Transverse colon (tissue), 4 donors: ENCODE measurements at places on chromosomes 7 and 10.

GRCh38 chr7:6607651-6608051 is 7.8 kb upstream of the ZNF853 start:
- DNase-seq = no peak

DNA sequence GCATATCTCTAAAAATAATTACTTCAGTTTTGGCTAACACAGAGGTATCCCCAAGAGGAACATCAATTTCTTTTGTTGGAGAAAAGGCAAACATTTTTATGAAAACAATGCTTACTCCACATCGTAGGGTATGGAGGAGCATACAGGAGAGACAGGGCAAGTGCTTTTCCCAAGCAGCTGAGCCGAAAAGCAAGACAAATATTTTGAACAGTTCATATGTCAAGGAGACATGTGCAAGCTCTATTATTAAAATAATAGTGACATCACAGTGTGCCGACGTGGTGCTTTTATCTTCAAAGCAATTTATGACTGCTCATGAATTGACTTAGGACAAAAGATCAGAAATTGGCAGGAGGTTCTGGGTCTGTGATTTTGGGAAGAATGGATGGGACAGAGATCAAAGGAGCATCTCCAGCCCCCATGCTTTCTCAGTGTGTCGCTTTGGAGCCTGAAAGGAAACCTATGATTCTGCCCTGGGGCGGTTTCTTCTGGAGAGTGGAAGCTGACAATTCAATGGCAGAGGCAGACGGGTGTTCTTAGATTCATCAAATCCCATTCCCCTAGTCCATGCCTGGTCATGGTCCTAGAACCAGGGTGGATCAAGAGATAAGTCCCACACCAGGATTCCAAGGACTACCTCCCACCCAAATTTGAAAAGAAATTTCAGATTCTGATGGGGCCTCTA is 97.1 kb downstream of the JCAD start:
- no peak for DNase-seq

GRCh38 chr10:44935201-44935965 is 24.2 kb upstream of the RASSF4 start:
- DNase-seq = no peak

DNA sequence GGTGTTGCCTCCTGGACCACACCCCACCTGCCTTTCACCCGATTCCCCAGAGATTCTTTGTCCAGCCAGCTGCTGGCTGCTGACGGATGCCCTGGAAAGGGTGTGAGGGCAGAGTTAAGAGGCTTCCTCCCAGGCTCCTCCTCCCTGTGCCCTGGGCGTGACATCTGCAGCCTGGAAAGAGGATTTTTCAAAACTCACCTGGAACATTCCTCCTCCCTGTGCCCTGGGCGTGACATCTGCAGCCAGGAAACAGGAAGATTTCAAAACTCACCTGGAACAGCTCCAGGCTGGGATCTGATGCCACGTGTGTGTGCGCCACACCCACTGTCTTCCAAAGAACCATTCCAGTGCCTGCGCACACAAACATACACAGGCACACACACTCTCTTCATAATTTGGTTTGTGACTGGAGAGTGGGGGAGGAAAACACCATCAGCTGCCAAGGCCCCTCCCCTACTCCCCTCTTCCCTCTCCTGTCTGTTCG is 5.2 kb downstream of the MARVELD1 start:
- peak; percentile 94 for DNase-seq

GRCh38 chr10:3737864-3738263 is 47.1 kb downstream of the KLF6 start:
- no peak for DNase-seq

DNA sequence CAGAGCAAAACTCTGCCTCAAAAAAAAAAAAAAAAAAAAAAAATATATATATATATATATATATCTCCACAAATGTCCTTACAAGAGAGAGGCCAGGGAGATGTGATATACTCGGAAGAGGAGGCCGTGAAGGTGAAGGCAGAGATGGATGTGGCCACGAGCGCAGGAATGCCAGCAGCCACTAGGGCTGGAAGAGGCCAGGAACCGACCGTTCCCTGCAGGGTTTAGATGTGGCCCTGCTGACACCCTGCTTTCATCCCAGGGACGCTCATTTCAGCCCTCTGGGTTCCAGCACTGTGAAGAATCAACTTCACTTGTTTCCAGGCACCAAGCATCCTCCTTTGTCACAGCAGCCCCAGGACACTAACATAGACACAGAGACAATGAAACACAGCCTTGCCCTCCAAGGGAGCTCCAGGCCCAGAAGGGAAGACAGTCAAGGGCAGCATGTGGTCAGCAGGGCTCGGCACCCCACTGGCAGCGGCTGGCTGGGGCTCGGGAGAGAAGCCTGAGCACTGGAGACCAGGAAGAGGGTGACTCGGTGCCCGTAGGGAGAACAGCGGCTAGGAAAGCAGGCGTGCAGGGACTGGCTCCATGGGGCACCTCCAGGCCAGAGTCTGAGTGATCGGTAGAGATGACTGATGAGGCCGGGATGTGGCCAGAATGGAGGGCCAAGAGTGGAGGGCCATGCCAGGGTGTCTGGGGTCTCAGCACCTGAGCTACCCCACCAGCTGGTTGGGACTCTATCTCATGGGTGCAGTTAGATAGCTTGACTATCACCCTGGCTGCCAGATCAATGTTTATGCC is 7.6 kb downstream of the WDR86 start:
- no peak for DNase-seq

- no peak for DNase-seq
Observed at GRCh38 chr10:31977440-31978155, 49.0 kb upstream of the ARHGAP12 start.

DNA sequence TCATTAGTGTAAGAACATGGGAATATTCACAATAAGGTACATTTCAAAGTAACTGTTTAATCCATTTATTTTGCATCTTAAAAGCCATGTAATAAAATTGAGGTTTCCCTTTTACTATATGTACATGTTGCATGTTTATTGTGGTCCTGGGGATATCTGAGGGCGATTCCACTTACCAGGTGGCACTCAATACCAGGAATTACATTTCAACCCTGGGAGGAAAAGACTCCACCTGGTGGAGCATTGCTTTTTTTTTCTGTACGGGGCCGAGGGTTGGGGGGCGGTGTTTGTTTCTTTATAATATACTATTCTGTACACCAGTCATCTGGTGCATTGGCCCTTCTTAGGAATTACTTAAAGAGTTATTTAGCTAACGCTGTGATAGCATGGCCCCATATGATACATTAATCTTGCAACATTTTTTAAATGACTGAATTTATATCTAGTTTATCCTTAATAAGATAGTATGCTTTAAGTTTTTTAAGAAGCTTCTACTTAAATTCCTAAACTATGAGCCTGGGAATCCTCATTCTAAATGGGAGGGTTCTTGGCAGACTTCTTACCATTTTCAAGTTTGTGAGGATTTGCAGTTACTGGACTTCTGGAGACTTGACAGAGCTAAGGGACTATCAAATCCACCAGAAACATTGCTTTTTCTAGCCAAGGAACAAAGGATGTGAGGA is 7.2 kb upstream of the HGF start:
- no peak for DNase-seq

DNA sequence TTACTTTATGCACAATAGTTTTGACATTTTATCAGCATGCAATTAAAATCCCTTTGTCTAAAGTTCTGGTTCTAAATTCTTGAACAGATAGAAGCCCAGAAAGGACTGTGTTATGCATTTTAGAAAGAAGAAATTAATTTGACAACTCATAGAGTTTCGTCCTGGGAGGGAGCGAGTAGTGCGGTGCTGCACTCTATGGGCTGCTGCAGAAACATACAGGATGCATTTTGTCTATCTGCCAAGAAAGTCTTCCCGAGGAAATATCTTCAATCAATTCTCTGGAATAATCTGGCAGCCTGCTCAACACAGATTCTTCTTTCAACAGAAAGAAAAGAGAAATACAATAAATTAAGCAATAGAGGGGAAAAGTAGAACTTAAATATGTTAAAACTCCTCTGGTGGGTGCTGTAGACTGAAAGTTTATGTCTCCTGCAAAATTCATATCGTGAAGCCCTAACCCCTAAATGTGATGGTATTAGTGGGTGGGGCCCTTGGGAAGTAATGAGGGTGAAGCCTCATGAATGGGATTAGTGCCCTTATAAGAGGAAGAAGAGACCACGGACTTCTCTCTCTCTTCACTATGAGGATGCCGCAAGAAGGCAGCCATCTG is 39.0 kb upstream of the IFRD1 start:
- peak; percentile 14 for DNase-seq

DNA sequence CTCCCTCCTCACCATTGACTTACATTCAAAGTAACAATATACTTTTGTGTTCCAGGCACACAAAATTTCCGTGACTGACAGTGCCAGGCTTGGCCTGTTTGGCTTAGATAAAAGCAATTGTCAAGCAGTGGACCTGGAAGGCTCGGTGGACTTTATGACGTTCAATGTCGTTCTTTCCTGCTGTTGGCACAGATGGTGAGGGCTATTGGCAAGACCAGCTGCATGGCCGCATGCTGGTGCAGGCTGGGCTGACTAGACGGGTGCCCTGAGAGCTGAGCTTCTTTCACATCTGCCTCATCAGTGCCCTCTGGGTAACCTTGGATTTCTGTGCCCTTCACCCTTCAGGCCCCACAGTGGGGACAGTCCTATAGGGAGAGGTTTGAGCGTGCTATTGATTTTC is 45.2 kb downstream of the WIPF3 start:
- DNase-seq = peak; percentile 14

DNA sequence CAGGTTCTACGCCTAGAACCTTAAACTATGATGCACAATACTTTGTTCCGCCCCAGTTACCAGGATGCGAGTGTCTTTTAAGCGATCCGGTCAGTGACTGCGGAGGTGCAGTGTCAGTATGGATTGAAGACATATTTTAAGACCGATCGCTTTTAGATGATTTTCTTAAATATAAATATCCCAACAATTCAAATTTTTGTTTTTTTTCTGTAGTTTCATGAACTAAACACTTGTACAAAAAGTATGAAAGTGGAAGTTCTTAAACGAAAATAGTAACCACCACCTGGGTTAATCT is 835 bp downstream of the COMMD3 start:
- peak; percentile 48 for DNase-seq

GRCh38 chr7:2715341-2716231 is 27.6 kb downstream of the AMZ1 start:
- DNase-seq = no peak

GRCh38 chr10:90775351-90776028 is 82.3 kb downstream of the HTR7 start:
- peak; percentile 13 for DNase-seq

- no peak for DNase-seq
Observed at GRCh38 chr7:98458090-98458875, 57.4 kb upstream of the BAIAP2L1 start.

- no peak for DNase-seq
Observed at GRCh38 chr7:84900215-84900614, 286.6 kb downstream of the SEMA3D start.

- no peak for DNase-seq
Observed at GRCh38 chr7:151808400-151809145, 68.3 kb downstream of the PRKAG2 start.

DNA sequence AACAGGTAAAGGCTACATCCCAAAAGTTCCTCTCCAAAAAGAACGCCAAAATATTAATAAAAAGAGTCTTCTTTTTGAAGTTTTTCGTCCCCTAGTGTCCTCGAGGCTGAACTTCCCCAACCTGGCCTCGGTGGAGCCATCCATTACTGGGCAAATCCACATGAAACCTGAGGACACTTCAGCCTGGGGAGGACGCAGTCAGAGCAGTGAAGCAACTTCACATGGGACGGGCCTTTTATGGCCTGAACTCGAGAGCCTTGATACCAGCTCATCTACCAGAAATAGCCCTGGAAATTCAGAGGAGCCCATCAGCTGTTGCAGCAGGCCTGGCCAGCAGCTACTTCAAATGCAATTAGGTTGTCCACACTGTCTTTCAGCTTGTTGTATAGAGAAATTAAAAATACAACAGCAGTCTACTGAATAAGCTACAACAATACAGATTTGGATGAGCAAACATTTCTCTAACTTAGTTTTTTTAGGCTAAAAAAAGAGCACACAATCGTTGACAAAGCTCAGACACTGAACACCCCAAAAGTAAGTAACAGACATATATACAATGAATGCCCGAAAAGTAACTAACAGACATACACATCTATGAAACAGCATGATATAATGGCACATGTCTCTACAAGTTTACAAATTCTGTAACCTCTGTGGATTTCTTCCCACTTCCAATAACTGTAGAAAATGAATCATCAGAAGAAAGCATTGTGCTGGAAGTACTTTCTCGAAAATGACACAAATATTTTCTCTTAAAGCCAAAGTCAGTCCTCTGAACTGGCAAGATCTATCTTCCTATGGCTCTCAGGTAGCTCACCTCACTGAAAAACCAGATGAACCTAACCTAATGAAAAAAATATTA is at the start of gene SVIL:
Gene SVIL, minus strand, starts transcription at position 208 of the 862 bp plus-strand sequence. CDS start 79,913 bp downstream, outside the sequence.
- peak; percentile 75 for DNase-seq

DNA sequence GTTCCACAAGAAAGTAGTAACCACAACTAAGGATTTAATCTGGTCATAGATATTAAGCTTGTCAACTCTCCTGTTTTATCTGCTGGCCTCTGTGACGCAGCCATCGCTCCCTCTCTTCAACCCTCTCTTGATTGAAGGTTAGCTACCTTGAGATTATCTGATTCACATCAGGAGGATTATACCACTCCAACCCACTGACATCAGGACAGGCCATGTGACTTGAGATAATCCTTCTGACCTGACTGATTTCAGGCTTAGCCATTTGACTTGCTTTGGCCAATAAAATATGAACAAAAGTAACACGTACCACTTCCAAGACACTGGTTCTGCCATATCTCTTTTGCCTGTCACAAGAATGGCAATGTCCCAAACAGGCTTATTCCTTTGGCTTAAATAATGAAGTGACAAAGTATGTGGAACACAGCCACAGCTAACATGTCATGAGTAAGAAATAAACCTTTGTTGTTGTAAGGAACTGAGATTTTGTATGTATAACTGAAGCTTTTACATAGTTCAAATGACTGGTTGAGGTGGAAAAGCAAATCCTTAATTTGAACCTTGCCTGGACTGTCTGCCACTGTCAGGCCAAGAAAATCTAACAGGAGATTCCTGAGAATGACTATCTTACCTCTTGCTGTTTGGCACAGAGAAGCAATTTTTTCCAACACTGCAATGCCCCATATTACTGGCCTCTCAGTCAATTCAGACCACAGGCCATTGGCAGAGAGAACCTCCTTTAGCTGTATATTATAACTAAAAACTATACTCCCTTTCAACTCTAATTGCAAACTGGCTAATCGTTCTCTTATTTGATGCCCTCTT is 13.9 kb downstream of the ZNF438 start:
- no peak for DNase-seq

GRCh38 chr10:33252324-33252723 is 82.1 kb downstream of the NRP1 start:
- DNase-seq = no peak

- DNase-seq = no peak
Observed at GRCh38 chr7:133675510-133676218, 422.8 kb downstream of the EXOC4 start.

DNA sequence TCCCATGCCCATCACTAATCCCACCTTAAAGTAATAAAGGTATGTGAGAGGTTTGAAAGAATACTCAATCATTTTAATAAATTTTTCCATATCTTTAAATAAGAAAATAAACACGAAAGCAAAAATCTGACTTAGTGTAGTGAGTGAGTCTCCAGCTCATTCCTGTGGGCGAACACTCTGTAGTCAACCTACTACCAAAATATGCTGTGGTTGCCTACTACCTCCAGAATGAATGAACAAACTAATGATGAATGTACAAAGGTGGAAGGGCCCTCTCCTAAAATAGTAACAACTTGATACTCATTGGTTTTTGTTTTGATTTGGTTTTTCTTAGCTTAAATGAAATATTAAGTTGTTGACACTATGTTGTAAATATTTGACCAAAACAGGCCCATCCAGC is 195.5 kb upstream of the HPS1 start:
- DNase-seq = no peak
